HuH-7.5 (cell line): ENCODE measurements at places on chromosomes 12 and 14.

- DNase-seq, result no peak
Measured at GRCh38 chr12:59629890-59630289, 34.1 kb downstream of the SLC16A7 start.

DNA sequence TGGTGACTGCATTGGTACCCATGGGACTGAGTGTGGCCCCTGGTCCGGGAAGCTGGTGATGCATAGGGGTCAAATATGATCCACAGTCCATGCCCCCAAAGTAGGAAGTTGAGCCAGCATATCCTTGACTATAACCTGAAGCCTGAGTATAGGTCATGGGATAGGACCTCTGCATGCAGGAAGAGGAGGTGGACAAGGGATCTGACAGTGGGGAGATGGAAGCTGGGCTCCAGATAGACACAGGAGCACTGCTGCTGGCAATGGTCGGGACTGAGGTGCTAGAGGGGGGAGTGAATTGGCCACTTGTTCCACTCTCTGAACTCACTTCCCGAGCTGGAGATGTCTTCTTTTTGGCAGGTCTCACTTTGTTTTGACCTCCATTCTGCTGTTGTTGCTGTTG is 8.4 kb downstream of the OTX2 start:
- DNase-seq, result no peak

- no peak for DNase-seq
Measured at GRCh38 chr12:42564996-42565395, 24.6 kb downstream of the PRICKLE1 start.

DNA sequence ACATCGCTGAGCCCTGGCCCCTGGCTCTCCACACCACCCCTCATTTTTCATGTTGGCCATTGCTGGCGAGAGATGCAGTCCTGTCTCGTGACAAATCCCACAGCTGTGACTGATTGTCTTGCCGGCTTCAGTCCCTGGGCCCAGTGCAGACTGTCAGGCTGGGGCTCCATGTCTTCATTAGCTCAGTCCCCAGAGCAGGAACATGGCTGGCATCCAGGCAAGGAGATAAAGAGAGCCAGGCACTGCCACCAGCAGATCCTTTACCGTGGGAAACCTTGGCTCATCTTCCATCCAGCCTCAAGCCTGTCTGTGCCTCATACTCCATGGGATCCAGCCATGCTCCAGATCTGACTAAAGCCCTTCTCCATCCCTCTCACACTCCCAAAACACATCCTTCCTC is 284.7 kb upstream of the FKBP4 start:
- DNase-seq, result no peak

- DNase-seq, result no peak
Measured at GRCh38 chr14:58488550-58488949, 61.0 kb downstream of the KIAA0586 start.

- DNase-seq, result no peak
Measured at GRCh38 chr12:10690906-10691305, 17.1 kb upstream of the STYK1 start.

GRCh38 chr14:83611906-83612390 is 1918.0 kb upstream of the FLRT2 start:
- DNase-seq, result no peak

DNA sequence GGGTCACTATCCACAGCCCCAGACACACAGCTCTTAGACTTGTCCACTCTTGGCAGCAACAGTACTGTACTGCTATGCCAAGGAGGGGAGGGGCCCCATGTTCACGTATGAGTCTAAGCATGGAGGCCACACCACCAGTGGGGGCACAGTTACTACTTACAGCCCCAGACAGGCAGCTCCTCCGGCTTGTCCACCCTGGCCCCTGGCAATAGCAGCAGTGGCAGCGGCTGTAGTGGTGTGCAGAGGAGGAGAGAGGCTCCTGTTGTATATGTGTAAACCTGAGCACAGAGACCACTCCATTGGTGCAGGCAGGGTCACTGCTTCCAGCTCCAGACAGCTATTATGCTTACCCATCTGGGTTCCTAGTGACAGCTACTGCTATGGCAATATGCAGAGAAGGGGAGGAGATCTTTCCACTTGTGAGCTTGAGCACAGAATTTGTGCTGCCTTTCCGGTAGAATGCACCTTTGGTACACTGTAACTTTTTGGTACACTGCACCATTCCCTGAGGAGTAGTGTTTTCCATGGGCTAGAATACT is 113.2 kb downstream of the RAD51B start:
- DNase-seq, result no peak

DNA sequence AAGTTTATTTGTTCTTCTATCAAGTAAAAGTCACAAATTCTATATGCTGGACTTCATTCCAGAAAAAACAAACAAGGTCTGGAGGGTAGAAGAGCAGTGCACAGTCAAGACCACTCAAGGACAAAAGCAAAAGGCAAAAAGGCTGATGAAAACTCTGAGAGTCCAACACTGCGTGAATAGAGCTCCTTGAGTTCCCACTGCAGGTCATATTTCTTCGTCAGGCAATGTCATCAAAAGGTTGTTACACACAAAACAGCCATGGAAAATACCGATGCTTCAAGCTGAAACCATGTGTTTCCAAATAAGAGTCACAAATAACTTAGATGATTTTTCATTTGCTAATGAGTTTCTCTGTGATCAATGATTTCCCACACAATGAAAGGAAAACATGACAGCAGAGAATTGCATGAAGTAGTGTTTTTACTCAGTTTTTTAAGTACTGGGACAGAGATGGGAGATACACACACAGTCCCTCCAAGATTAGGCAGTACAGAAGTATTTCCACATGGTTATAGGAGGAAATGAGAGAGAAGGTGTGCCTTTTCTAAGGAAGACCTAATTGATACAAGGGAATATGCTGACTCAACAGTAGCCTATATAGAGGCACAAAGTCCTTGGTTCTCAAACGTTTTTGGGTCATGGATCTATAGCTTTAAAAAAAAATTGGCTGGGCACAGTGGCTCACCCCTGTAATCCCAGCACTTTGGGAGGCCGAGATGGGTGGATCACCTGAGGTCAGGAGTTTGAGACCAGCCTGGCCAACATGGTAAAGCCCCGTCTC is 177.7 kb downstream of the MED13L start:
- DNase-seq, result no peak

- no peak for DNase-seq
Measured at GRCh38 chr12:116065606-116066005, 211.9 kb downstream of the MED13L start.

GRCh38 chr14:74249433-74250375 is 10.5 kb downstream of the VSX2 start:
- peak; percentile 62 for DNase-seq

DNA sequence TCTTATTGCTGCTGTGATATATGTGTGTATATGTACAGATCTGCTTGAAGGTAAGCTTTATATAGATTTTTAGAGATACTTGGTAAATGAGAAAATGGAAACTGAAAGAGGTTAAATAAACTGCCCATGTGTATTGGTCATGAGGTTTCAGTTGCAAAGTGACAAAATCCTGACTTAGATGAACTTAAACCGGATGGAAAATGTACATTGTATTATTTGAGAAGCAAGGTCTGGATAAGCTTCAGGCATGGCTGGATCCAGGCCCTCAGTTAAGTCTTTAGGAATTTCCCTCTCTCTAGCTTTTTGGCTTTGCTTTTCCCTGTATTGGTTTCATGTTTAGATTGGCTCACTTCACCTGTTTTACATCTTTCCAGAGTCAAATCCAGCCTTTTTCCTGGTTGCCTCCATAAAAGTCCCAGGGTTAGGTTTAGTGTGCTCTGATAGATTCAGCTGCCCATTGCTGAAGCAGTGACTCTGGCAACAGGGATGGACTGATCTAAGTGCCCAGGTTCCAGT is 21.0 kb upstream of the MAP1LC3B2 start:
- DNase-seq, result no peak

GRCh38 chr12:14695715-14696141 is 671 bp downstream of the GUCY2C start:
- no peak for DNase-seq

DNA sequence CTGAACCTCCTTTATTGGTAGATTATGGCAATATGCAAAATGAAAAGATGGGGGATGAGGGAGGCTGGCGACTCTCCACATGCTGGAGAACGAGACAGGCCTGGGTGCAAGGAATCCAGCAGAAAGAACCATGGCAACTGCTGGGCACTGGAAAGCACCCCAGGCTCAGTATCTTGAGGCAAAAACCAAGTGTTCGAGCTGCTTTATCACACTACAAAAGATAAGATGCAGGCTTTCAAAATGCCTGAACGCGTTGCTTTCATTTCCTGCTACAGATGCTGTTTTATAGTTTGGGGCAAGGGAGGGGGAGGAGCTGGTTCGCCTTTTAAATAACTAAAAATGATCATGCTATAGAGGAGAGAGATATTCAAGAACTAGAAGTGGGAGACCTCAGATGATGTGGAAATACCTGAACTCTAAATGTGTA is 38.9 kb downstream of the NIN start:
- DNase-seq, result no peak
